ENCODE measurements at places on chromosomes 16 and 17. TPM values are rescaled to one million over a fixed set of nuclear protein-coding genes. Genes with fewer than 3 reads are reported as not detected.

ATP2C2 gene
- polyA plus RNA-seq: 0.87 TPM

PLA2G10 gene
- polyA plus RNA-seq: not detected

DNA sequence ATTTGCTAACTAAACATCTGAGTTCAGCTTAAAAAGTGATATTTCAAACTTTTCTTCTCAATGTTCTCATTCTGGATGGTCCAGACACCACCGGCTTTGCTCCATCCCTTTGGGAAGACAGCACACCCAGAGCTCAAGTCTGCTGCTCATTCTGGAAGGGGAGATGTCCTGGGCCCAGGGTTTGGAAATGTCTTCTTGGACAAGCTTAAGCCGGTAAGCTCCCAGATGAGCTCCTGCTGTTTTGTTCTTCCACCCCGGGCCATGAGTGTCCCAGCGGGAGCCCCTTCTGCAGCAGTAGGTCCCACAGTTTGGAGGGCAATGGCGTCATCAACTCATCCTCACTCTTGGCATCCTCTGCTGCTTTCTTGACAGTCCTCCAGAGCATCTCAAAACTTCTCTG lies 105.2 kb downstream of the TMEM100 start:
- no peak for DNase-seq

GRCh38 chr16:27344721-27345120 lies 30.9 kb downstream of the IL4R start:
- no peak for DNase-seq

DNA sequence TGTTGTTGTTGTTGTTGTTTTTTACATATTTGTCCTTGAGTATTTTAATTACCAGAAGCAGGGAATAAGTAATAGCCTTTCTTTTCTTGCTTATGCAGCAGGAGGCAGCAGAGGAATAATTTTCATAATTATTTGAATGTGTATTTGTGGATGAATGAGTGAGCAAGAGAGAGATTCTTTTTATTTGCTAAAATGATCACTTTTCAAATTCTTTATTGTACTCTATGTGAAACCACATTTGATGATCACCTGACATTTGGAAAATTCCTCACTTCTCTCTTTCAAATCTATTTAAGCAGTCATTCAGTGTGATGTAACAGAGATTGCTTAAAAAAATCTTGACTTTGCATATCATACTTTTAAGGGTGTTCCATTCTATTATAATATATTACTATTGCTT lies 223.6 kb downstream of the BCAS3 start:
- DNase-seq: no peak

- no peak for DNase-seq
These were observed 38.0 kb downstream of the ZNF423 start for GRCh38 chr16:49817754-49818507.

DNA sequence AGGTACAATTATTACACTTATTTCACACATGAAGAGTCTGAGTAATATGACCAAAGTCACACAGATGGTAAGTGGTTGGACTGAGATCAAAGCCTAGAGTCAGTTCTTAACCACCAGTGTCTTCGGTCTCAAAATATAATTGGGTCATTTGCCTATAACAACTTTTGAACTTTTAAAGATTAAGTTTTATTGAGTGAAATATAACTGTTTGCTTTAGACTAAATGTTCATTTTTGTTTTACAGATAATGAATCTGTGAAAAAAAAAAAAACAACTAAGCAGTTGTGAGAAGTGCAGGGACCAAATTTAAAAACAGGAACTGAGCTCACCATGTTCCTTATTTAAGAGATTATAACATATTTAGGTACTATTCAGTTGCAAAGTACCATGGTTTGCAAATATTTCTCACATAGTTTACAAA lies 150.1 kb downstream of the ITFG1 start:
- DNase-seq: no peak

- DNase-seq: no peak
These were observed 27.3 kb downstream of the ZNF778 start for GRCh38 chr16:89244754-89245153.

DNA sequence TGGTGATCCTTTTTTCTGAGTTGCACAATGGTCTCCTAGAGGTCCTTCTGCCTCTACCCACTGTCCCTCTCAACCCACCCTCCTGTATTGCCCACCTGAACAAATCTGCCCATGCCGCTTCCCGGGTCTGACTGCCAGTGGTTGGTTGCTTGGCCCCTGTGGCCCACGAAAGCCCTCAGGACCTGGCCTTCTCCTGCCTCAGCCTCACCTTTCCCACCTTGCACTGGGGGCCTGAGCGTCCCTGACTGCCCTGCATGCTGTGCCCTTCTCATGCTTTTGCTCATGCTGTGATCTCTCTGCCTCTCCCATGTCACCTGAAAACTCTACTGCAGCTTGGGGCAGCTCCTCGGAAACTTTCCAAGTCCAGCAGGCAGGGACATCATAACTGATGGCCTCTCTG lies 13.8 kb upstream of the KDM6B start:
- DNase-seq: no peak

DNA sequence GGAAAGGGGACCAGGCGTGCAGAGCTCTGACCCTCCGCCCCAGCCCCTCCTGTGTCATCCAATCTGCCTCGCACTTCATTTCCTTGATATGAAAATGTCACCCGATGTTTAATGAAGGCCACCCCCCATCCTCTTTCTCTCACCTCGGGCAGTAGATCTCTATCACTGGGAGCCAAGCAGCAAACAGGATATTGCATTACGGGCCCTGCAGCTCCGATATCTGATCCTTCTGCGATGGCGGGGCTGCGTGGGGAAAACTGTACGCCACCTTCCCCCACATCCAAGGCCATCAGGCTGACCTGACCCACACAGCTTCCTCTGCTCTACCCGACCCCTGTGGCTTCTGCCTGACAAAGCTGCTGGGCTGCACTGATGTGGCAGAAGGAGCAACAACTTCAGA lies 74.9 kb downstream of the DYNLRB2 start:
- DNase-seq: peak; percentile 15

Data from left renal pelvis (tissue), 4 donors.